Naive thymus-derived CD4-positive, alpha-beta T cell (primary cell): ENCODE measurements at places on chromosomes 13 and 19.

- peak; percentile 64 for DNase-seq
- peak overlapping the region; percentile 39 for H3K4me3 ChIP-seq
- H3K27ac ChIP-seq = peak overlapping the region; percentile 55
- peaks cover 5% of the 10 kb centered on the region for H3K4me1 ChIP-seq
Measured at GRCh38 chr13:46679369-46680120, 117.4 kb downstream of the ESD start.

DNA sequence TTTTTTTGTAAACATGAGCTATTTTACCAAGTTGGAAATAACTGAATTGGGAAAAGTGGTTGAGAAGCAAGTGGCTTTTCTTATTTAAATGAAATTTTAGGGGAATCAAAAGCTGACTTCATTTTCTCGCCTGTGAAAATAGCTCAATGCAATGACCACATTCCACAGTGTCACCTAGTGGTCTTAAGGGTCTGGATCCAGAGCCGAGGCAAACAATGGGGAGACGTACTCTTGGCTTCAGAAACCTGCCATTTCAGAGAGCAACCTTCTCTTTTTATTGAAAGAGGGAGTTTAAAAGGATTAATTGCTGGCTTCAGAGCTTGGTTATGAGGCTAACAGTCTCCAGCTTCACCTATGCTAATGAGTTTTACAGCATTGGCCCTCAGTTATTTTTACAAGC, 39.7 kb upstream of the RXFP2 start:
- no peaks in the 10 kb centered on the region for H3K4me1 ChIP-seq
- DNase-seq = no peak
- no peaks in the 10 kb centered on the region for H3K36me3 ChIP-seq

DNA sequence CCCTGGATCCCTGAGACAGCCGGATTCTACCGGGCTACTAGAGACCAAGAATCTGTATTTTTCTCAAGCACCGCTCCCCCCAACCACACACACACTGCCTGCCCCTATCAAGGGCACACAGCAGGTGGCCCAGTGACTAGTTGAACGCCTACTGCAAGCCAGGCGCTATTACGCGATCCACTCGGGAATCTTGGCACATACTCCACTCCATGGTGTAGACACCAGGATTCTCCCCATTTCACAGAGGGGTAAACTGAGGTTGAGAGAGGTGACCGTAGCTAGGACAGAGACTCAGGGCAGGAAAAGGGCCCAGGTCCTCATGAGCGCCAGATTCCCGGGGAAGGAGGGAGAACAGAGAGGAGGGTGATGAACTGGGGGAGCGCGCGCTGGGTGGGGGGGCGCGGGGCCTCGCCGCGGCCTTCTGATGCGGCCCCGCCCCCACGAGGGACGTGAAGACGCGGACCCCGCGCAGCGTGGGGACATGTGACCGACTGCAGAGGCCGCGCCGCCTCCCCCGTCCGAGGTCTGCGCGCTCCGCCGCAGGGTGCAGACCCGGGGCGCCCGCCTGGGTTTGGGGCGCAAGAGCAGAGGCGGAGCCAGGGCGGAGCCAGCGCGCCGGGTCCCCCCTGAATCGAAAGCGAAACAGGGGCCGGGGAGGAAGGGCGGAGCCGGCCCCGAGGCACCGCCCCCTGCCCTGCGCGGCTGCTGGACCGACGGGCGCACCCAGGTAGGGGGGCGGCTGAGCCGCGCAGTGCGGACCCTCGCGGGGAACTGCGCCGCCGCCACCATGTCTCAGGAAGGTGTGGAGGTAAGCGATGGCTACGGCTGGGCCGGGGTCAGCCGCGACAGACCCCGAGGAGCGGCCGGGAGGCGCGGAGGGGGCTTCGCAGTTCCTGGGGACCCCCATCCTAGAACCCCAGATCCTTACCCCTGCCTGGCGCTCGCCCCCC, at the start of gene SHFL:
Gene SHFL (plus strand): TSS at position 677 of the 950 bp plus-strand sequence. CDS start 111 bp downstream, at position 788.
- DNase-seq = peak; percentile 84
- no peaks in the 10 kb centered on the region for H3K36me3 ChIP-seq
- H3K27me3 ChIP-seq = no peaks in the 10 kb centered on the region
- H3K4me1 ChIP-seq = peaks cover 9% of the 10 kb centered on the region
- peak within 1 kb of the TSS; percentile 94 for H3K4me3 ChIP-seq

DNA sequence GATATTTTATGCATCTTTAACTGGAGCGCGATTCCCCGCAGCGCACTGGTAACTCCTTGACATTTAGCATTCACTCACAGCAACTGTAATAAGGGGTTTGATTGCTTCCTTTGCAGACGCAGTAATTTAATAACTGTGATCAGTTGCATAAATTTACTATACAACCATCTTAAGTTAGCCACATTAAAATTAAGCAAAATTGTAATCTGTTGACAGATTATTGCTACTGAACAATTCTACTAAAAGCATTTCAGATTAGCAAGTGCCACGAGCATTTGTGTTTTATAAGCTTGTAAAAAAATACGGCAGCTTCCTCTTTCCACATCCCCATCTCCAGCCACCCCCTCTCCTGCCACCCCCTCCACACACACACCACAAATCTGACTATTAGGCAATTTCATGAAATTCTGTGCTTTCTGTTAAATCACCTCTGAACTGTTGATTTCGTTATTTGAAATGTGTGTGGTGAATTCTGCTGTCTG, 44.4 kb downstream of the TSHZ3 start:
- no peaks in the 10 kb centered on the region for H3K4me1 ChIP-seq
- H3K4me3 ChIP-seq = no peak overlapping the region
- H3K27ac ChIP-seq = no peak overlapping the region

DNA sequence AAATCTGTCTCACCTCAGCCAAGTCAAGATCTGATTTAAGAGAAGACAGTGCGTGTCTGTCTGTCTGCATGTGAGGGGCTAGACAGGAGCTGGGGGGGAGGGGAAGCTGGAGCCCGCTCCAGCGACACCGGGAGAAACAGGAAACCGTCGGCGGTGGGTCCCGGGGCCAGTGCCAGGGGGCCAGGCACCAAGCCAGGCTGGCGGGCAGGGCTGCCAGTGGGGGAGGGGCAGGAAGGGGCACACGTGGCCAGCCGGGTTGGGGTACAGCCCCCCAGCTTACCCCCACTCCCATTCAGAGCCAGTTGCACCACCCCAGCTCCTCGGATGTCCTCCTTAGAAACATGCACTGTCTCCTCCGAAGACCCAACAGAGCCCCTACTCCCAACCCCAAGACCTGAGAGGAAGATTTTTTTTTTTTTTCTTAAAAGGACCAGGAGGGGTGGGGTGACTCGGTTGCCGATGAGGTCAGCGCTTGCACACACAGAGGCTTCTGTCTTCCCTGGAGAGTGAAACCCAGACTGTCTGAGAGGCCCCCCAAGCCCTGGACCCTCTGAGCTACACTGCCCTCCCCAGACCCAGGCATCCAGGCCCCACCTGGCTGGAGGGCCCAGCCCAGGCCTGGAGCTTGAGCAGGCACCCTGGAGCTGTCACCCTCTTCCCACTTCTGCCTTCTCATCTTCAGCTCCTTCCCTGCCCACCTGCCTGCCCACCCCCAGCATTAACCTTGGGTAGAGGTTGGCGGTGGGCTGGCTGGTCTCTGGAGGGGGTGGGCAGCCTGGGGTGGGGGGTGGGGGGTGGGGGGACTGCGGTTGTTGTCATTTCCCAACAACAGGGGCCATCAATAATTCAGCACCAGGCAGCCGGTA, 4.0 kb downstream of the ERF start:
- no peaks in the 10 kb centered on the region for H3K27me3 ChIP-seq
- peak overlapping the region; percentile 62 for H3K27ac ChIP-seq
- peaks cover 20% of the 10 kb centered on the region for H3K4me1 ChIP-seq
- no peak overlapping the region for H3K4me3 ChIP-seq
- H3K36me3 ChIP-seq = no peaks in the 10 kb centered on the region

GRCh38 chr13:111530137-111530870, 209.9 kb downstream of the TEX29 start:
- H3K27me3 ChIP-seq = no peaks in the 10 kb centered on the region
- H3K4me1 ChIP-seq = no peaks in the 10 kb centered on the region
- no peak overlapping the region for H3K27ac ChIP-seq
- H3K4me3 ChIP-seq = no peak overlapping the region
- no peaks in the 10 kb centered on the region for H3K36me3 ChIP-seq

GRCh38 chr19:16764793-16765433, 45.3 kb downstream of the NWD1 start:
- H3K27me3 ChIP-seq = no peaks in the 10 kb centered on the region
- no peak overlapping the region for H3K27ac ChIP-seq
- no peaks in the 10 kb centered on the region for H3K4me1 ChIP-seq
- H3K4me3 ChIP-seq = no peak overlapping the region

- no peak overlapping the region for H3K4me3 ChIP-seq
- no peak for DNase-seq
Measured at GRCh38 chr19:56987184-56987583, 132.6 kb upstream of the USP29 start.

GRCh38 chr13:23866420-23867026, 22.7 kb downstream of the MIPEP start:
- no peaks in the 10 kb centered on the region for H3K4me1 ChIP-seq
- H3K27ac ChIP-seq = no peak overlapping the region
- no peaks in the 10 kb centered on the region for H3K36me3 ChIP-seq
- H3K27me3 ChIP-seq = no peaks in the 10 kb centered on the region
- no peak for DNase-seq

DNA sequence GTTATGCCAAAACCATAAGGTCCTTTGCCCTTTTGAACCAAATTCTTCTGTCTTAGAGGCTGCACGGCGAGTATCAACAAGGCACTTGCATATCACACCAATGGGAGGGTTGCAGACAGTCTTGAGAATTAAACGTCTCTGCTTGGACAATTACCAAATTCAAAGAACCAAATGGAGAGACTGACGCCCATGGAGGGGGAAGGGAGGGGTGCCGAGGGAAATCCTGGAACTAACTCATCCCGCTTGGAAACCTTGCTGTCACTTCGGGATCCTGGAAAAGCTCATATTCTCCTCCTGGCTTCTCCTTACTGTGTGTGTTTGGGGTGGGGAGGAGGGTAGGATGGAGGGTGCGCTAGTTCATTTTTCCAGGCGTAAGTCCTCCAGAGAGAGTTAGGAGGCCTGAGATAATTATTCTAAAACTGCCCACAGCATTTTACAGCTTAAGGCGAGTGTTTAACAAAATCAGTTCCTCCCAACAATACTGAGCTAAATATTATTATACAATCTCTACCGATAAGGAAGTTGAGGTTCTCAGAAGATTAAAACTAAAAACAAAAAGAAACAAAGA, 425.1 kb downstream of the TSHZ3 start:
- H3K27me3 ChIP-seq = no peaks in the 10 kb centered on the region
- no peaks in the 10 kb centered on the region for H3K4me1 ChIP-seq
- no peak overlapping the region for H3K4me3 ChIP-seq
- no peak overlapping the region for H3K27ac ChIP-seq
- DNase-seq = no peak

DNA sequence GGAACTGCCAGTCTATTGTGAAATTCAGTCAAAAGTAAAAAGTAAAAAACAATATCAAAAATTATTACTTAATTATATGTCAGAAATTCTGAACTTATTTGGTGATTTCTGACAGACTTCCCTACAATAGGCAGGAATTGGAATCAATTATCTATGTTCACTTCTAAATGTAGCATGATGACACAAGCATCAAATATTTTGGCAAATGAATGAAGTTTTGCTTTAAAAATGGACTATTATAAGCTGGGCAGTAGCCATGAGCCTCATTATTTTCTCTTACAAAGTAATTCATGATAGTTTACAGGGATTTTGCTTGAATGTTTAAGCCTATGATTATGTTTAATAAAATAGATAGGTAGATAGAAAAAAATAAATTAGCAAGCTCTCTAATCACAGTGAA, 582.6 kb downstream of the SLITRK6 start:
- no peaks in the 10 kb centered on the region for H3K4me1 ChIP-seq
- no peak overlapping the region for H3K4me3 ChIP-seq
- no peak overlapping the region for H3K27ac ChIP-seq
- DNase-seq = no peak
- no peaks in the 10 kb centered on the region for H3K36me3 ChIP-seq

GRCh38 chr19:55206664-55207500, 2.4 kb downstream of the PTPRH start:
- H3K36me3 ChIP-seq = no peaks in the 10 kb centered on the region
- no peak overlapping the region for H3K4me3 ChIP-seq
- H3K4me1 ChIP-seq = no peaks in the 10 kb centered on the region
- H3K27ac ChIP-seq = no peak overlapping the region

DNA sequence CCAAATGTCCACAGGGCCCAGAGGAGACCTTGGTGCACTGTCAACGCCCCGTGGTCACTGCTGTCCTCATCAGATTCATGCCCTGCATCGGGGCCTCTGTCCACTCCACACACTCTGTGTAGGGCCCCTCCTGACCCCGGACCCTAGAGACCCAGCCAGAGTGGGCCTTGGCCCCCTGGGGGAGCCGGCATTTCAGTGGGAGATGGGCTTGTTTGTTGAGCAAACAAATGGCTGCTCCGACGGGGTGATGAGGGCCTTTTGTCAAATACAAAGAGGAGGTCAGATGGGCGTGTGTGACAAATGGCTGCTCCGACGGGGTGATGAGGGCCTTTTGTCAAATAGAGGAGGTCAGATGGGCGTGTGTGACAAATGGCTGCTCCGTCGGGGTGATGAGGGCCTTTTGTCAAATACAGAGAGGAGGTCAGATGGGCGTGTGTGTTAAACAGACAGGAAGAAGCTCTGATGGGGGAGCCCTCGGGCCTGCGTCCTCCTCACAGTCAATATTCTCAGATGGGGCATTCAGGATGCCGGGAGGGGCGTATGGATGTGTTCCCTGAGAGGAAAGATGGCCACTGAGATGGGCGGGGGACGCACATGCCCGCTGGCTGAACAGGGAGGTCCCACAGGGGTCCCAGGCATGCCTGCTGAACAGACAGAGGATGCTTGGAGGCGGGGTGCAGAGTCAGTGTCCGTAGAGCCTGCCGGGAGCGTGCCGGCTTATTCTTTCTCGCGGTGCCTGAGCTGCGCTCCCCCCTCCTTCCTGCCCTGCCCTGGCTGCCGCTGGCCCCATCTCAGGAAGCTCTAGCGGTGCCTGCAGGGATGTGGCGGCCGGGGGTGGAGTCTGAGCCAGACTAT, 36.3 kb downstream of the SMIM24 start:
- no peaks in the 10 kb centered on the region for H3K4me1 ChIP-seq
- no peak for DNase-seq
- no peaks in the 10 kb centered on the region for H3K36me3 ChIP-seq
- H3K27ac ChIP-seq = no peak overlapping the region
- no peaks in the 10 kb centered on the region for H3K27me3 ChIP-seq

DNA sequence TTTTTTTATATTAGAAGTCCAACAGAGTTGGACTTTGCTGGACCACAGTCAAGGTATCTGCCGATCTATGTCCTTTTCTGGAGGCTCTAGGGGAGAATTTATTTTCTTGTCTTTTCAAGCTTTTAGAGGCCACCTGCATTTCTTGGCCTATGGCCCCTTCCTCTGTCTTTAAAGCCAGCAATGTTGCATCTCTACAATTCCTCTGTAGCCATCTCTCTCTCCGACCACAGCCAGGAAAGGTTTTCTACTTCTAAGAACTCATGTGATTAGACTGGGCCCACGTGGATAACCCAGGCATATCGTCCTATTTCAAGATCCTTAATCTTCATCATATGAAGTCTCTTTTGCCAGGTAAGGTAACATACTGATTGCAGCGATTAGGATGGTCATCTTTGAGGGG, 43.5 kb upstream of the RGCC start:
- no peaks in the 10 kb centered on the region for H3K27me3 ChIP-seq
- H3K27ac ChIP-seq = no peak overlapping the region
- H3K36me3 ChIP-seq = no peaks in the 10 kb centered on the region
- H3K4me1 ChIP-seq = no peaks in the 10 kb centered on the region

- no peak overlapping the region for H3K4me3 ChIP-seq
- no peaks in the 10 kb centered on the region for H3K36me3 ChIP-seq
- no peak for DNase-seq
- H3K27me3 ChIP-seq = no peaks in the 10 kb centered on the region
Measured at GRCh38 chr13:61777899-61778298, 362.2 kb upstream of the PCDH20 start.
